ENCODE measurements at places on chromosomes 13 and 19.

- DNase-seq: no peak
Observed at GRCh38 chr13:38735665-38736440, 49.0 kb downstream of the FREM2 start.

DNA sequence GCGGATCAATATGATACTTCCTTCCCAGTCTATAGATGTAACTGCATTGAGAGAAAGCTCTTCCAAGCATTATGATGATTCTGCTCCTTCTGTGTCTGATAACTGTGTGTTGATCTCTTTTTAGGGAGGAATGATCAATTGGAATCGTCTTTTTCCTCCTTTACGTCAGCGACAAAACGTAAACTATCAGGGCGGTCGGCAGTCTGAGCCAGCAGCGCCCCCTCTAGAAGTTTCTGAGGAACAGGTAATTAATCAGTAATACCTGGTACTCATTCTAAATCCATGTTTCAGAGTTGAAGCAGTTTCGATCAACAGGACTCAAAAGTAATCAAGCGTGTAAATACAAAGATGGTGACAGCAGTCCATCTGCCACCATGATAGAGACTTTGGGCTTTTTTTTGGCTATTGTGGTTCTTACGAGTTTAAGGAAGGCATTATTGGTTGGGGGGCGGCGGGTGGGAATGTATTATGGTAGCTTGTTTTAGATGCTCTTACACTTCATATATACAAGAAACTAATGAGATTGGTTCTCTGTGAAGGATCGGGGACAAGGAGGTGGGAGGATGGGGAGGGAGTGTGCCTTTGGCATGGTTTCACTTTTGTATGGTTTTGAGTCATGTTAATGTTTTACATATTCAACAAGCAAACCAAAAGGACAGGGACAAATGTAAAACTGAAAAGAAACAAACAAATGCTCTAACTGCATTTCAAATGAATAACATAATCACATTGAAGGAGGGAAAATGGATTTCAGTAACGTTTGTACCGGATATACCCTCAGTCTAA is 60.7 kb upstream of the GPR183 start:
- no peak for DNase-seq

DNA sequence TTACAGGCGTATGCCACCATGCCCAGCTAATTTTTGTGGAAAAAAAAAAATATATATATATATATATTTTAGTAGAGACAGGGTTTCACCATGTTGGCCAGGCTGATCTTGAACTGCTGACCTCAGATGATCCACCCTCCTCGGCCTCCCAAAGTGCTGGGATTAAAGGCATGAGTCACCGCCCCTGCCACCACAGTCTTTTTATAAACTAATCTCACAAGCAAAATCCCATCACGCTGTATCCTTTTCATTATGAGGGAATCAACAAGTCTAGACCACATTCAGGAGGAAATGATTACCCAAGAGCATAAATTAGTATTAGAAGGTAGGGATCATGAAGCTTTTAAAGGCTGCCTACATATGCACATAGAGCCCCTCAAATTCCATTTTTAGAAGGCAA is 210.6 kb upstream of the NBEA start:
- no peak for DNase-seq

- DNase-seq: no peak
Observed at GRCh38 chr19:7619671-7620441, 9.5 kb downstream of the XAB2 start.

- DNase-seq: no peak
Observed at GRCh38 chr13:92054389-92054788, 656.0 kb downstream of the GPC5 start.

DNA sequence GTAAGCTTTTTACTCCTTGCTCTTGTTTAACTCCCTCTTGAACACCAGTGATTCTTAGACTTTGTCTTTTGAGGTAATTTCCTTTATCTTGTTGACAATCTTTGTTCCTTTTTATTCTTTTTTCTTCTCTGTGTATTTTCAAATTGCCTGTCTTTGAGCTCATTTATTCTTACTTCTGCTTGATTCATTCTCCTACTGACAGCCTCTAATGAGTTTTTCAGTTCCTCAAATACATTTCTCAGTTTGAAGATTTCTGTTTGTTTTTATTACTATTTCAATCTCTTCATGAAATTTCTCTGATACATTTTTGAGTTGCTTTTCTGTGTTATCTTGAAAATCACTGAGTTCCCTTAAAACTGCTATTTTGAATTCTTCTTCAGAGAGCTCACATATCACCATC is 154.1 kb downstream of the ATP8A2 start:
- no peak for DNase-seq

- DNase-seq: no peak
Observed at GRCh38 chr19:30670011-30670329, 297.8 kb downstream of the ZNF536 start.

DNA sequence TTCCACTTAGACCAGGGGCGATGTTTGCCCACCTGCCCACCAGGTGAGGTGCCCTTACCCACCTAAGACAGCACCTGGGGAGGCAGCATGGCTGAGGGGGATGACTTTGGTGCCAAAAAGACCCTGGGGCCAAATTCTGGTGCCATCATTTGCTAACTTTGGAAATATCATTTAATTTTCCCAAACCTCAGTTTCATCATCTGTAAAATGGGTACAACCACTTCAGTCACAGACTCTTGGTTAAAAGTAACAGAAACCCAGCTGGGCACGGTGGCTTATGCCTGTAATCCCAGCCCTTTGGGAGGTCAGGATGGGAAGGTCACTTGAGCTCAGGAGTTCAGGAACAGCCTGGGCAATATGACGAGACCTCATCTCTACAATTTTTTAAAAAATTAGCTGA is 177.8 kb downstream of the USP12 start:
- DNase-seq: no peak

DNA sequence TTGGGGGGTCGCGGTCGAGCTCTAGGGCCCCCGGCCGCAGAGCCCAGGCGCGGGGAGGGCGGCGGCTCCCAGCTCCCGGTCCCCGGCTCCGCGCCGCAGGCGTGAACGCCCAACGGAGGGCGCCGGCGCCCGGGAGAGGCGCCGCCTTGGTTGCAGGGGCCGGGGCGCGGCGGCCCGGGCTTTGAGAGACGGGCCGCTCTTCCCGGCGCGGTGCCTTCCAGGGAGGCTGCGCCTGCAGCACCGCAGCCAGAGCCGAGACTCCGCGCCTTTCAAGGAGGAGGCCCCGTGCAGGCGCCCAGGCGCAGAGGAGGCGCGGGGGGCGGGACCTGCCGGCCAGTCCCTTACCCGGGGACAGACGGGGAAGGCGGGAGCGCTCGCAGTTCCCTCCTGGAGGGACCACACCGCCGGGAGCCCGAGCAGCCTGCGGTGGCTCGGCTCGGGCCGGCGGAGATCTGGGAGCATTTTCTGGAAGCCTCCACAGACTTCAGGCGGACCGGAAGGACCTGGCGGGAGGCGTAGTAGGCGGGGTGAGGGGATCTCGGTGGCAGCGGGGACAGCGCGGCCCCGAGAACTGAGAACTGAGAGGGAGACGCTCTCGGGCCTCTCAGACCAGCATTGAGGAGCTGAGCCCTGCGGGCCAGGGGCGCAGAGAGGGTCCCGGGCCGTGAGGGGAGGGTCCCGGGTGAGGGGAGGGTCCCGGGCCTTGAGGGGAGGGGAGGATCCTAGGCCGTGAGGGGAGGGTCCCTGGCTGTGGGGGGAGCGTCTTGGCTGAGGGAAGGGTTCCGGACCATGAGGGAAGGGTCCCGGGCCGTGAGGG is 25.5 kb upstream of the MCF2L start:
- no peak for DNase-seq

DNA sequence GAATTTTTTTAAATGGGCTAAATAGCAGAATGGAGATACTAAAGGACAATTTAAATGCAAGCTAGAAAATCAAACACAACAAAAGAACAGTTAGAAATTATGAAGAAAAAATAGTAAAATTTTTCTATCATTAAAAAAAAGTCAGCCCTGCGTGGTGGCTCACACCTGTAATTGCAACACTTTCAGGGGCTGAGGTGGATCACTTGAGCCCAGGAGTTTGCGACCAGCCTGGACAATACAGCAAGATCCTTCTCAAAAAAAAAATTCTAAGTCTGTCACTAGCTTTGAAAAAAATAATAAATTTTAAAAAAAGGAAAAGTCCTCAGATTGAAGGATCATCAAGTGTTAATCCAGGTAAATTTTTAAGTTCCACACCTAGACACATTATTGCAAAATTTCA is 7.7 kb downstream of the TUBGCP3 start:
- DNase-seq: no peak

DNA sequence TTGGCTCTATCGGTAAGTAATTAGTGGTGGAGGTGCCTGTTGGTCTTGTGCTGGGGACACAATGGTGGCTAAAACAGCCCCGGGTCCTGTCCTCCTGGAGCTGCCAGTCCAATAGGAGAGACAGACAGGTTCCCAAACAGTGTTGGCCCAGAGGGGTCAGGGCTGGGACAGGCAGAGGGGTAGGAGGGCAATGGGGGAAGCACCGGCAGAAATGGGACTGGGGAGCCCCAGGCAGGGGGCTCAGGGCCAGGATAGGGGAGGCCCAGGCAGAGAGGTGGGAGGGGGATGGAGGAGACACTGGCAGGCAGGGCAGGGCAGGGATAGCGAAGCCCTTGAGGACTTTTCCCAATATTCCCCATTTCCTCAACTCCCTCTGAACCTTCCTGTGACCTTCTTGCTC is 2.2 kb upstream of the FBL start:
- no peak for DNase-seq

- DNase-seq: no peak
Observed at GRCh38 chr19:31167690-31168089, 181.5 kb downstream of the TSHZ3 start.

GRCh38 chr13:30121666-30122065 is 185.7 kb downstream of the KATNAL1 start:
- no peak for DNase-seq

DNA sequence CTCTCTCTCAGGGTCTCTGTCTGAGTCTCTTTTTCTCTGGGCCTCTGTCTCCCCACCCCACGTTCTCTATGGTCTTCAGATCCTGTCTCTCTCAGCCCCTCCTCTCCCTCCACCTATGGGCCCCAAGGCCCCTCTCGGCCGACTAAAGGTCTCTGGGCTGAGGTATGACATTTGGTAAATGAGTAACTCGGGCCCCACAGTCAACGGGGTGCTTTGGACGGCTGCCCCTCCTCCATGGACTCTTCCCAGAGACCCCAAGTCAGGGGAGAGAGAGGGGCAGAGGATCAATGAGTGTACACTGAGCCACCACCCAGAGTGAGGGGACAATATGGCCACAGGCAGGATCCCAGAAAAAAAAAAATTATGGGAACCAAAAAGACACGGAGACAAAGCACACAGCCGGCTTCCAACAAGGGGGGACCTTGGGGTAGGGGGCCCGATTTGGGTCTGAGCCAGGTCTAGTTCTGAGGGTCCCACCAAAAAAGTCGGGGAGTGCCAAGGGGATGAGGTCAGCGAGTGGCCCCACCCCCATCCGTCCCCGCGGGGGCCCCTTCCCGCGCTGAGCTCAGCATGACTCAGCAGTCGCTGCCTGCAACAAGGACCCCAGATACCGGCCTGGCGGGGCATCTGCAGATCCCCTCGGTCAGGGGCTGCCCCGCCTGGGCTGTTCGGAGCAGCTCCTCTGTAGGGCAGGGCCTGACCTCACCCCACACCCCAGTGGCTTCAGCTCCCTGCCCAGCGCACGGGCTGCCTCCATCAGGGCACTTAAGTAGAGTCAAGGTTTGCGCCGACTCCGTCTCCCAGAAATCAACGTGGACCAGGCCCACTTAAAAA is 1.5 kb upstream of the FTL start:
- peak; percentile 58 for DNase-seq

GRCh38 chr19:16612636-16613035 is 15.4 kb downstream of the MED26 start:
- DNase-seq: no peak

- no peak for DNase-seq
Observed at GRCh38 chr13:106480351-106480910, 55.0 kb downstream of the EFNB2 start.
